ENCODE measurements at places on chromosomes 1 and 21.
A peak's percentile ranks its signal among the peaks of the same experiment; 100 is the strongest.

- no peak for DNase-seq
These were observed 268.4 kb upstream of the USP24 start for GRCh38 chr1:55483523-55483922.

DNA sequence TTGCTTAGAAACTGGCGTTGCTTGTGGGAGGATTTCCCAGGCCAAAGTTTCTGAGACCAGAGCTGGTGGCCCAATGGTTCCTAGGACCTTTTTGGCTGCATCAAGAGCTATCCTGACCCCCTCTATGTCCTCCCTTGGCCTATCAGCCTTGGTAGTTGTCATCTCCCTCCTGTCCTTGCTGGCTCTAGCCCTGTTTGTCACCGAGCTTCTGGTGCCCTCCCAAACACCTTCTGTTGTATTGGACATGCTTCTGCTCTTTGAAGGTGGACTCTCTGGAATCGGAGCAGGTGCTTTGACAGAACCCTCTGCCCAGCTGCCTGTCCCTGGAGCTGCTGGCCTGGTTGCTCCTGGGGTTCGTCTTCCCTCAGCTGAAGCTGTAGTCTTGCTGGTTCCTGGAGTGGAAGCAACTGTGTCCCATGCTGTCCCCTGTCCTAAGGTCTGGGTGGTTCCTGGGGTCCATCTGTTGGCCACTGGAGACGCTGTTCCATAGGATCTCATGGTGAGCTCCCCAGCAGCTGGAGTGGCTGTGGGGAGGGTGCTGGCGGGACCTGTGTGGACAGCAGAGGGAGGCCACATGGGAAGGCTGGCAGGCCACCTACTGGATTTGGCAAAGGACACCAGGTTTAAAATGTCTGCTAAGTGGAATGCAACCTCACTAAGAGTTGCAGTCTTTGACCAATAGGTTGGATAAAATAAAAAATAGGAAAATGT is 9.4 kb downstream of the FCAMR start:
- DNase-seq: no peak

GRCh38 chr21:37341254-37341960 is 25.2 kb upstream of the DYRK1A start:
- no peak for DNase-seq

DNA sequence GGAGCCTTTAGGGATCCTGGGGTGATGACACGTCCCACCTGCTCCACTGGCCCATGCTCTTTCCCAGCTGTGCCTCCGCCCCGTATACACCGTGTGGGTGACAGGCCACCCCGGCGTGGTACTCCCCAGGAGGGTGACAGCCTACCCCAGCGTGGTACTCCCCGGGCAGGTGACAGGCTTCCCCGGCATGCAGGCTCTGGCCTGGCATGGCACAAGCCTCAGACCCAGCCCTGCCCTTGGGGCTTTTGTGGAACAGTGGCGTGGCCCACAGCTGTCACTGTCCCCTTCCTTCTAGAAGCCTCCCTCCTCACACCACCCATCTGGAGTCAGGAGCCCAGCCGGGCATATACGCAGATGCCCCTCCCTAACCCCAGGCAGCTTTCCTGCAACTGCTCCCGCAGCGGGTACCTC is 4.7 kb upstream of the PFKL start:
- no peak for DNase-seq

GRCh38 chr1:113759333-113760101 is at the start of gene PHTF1:
TSS of gene PHTF1 (minus strand) at chr1:113759486. CDS start at chr1:113758703, 783 bp downstream.
- DNase-seq: peak; percentile 63
